Activated T-cell treated with anti-CD3 and anti-CD28 coated beads, Interleukin-2, amount 50 U/mL, for 48 hours (primary cell): ENCODE measurements at places on chromosomes 2 and 18.

- no peak for DNase-seq
Measured at GRCh38 chr2:216426938-216427337, 14.7 kb downstream of the SMARCAL1 start.

GRCh38 chr2:38409156-38410102, 32.4 kb upstream of the ATL2 start:
- DNase-seq, result no peak

- DNase-seq, result no peak
Measured at GRCh38 chr2:232350804-232351685, 27.5 kb upstream of the ALPP start.

DNA sequence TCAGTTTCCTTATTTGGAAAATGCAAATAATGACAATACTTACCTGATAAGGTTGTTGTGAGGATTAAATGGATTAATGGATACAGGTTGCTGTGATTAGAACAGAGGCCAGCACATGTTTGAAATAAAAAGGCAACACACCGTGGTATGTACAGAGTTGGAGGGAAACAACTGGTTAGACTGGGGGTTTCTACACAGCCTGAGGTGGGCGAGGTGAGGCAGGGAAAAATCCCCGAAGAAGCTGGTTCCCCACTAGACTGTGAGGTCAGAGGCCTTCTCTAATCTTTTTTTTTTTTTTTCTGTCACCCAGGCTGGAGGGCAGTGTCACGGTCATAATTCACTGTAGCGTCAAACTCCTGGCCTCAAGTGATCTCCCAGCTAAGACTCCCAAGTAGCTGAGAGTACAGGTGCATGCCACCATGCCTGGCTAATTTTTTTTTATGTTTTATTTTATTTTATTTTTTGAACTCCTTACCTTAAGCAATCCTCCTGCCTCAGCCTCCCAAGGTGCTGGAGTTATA, 1.2 kb upstream of the E2F6 start:
- no peak for DNase-seq

DNA sequence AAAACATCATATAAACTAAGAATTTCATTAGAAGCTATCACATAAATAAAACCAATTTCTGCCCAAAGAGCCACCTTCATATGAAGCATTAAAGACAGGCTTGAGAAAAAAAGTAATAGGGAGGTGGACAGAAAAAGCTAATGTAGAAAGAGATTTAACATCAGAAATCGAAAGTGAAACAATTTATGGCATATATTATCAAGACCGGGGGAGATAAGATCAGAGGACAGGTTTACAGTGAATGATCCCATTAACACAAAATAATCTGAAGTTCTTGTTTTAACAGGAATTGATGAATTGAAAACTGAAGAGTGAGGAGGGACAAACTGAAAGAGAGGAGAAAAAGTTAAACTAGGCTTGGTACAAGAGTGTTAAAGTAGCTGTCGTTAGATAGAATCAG, 786.3 kb upstream of the FSHR start:
- no peak for DNase-seq

GRCh38 chr18:27709344-27709743, 467.6 kb downstream of the CDH2 start:
- no peak for DNase-seq

DNA sequence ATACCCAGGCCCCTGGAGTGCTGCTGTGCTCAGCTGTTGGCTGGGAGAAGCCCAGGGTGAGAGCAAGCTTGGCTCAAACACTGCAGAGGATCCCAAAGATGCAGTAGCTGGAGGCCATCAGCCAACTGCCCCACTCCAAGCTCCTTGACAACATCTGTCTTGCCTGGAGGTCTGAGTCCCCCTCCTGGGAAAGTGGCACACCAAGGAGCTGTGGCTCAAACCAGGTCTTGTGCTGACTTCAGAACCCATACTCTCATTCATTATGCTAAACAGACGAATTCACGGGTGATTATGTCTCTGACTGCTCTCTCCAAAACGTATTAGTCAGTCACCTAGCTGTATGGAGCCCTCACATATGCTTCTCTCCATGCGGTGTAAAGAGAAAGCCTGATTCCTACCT, 206.1 kb downstream of the TTC32 start:
- DNase-seq, result no peak

DNA sequence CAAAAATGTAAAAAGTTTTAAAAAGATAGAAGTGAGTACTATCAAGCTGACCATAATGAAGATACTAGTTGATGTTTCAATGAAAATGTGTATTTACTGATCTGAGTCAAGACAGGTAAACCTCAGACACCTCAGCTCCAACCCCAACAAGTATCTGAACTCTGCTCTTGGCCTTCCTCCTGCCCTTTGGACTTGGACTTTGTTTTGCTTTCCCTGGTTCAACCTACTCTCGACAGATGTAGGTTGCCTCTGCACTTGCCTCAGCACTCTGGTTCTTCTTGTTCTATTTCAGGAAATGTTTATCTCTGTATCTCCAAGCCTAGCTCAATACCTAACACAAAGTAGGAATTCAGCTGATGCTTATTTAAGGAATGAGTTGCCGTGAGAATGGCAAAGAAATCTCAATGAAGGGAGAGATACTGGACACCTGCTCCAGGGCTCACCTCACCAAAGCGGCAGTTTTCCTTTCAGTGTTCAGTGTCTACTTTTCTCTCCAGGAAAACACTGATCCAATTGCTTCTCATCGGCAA, 248.8 kb upstream of the CTAGE1 start:
- DNase-seq, result no peak

- no peak for DNase-seq
Measured at GRCh38 chr18:79815657-79816056, 17.9 kb downstream of the KCNG2 start.

- DNase-seq, result no peak
Measured at GRCh38 chr2:133568172-133568571, at the start of gene NCKAP5. Gene NCKAP5, minus strand, starts transcription at chr2:133568463. Its CDS starts 50,937 bp downstream, at chr2:133517526.

DNA sequence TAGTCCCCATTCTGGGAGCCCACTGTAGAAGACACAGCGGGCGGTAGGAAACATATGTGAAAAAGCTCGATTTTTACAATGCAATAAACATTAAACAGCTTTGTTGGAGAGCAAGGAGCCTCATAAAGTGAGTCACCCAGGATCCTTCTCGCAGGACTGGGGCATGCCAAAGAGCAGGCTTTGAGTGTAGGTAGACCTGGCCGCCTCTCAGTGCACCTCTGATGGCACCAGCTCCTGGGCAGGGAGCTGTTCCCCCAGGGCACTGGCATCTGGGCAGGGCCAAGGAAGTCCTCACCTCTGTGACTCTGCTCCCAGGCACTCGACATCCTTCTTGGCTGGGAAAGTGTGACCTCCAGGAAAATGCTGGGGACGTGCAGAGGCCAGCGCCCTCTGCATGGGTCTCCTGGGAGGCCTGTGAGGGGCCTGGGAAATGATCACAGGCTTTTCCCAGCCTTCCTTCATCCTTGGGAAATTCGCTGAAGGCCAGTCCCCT, 94.2 kb downstream of the POLR1A start:
- no peak for DNase-seq

- DNase-seq, result no peak
Measured at GRCh38 chr18:27004056-27004829, 138.7 kb upstream of the AQP4 start.

GRCh38 chr2:100554798-100555407, 7.9 kb upstream of the PDCL3 start:
- DNase-seq, result peak; percentile 64

DNA sequence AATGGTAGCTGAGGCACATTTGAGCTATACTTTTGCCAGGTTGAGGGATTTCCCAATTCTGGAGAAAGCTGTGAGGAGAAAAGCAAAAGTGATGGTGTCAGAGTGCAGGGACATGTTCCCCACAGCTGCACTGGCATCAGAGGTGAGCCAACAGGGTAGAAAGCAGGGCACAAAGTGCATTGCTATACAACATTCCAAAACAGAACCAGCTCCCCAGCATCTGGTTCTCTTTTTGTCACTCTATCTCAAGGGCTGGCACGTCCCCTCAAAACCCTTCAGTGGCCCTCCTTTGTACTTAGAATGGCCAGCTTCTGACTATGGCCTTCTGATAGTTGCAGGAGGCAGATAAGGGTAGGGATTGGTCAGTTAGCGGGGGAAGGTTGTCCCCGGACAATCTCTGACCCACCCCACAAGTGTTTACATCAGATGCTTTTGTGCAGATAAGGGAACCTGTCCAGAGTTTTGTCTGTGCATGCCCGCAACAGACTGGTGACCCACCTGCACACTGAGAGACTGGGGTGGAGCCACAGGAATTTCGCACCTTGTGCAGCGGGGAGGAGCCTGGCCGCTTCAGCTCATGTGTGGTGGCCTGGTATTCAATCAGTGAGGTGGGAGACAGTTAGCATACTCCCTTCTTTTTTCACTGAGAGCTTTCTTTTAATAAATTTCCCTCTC, 31.0 kb upstream of the TMEM17 start:
- no peak for DNase-seq

DNA sequence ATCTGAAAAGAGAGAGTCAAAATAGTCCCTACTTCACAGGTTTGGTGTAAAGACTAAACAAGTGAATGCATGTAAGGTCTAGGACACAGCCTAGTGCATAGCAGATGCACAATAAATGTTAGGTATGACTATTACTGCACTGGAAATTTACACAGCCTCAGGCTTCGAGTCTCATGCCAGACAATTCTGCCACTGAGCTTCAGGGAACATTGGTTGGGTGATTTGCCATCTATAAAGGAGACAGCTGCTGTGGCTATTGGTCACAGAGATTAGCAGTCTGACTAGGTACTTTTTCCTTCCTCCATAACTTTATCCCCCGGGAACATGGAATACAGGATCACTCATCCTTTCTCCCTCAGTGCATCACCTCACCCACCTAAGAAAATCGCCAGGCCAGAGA, 89.2 kb downstream of the FAM124B start:
- DNase-seq, result no peak

DNA sequence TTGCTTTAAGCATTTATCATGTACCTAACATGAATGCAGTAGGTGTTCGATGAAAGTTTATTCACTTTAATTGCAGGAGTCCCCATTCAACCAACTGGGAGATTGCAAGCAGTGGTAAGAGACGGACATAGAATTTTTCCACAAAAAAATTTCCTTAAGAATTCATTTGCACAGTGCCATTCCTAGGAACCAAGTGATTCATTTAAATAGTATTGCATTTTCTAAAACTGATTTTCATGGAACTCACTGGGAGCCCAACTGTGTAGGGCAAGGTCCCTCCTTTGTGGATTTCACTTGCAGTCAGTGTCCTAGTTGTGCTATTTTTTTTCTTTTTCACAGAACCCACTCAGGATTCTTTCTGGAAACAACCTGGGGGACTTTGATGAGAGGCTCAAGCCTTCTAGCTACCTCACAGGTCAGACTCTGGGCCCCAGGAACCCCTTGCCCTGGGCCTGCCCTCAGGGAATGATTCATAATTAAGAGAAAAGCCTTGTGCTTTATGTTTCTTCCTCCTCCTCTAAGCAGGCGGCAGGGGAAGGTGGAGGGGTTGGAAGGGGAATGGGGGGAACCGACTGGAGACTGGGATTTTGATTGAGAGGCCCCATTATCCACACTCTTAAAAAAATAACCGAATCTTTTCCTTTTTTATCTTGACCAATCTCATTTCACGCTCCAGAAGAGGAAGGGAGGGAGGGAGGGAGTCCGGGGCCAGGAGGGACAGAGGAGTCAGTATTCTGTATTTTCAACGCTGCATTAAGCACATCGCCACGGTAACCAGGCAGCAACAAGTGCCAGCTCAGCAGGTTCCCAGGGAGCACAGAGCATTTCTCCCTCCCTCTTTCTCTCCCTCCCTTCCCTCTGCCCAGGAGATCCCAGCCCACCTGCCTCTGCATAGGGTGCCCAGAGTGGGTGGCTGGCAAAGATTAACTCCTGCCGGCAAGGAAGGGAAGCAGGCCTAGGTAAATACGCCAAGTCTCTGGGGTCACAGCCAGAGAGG, 51.8 kb downstream of the PSD4 start:
- no peak for DNase-seq

DNA sequence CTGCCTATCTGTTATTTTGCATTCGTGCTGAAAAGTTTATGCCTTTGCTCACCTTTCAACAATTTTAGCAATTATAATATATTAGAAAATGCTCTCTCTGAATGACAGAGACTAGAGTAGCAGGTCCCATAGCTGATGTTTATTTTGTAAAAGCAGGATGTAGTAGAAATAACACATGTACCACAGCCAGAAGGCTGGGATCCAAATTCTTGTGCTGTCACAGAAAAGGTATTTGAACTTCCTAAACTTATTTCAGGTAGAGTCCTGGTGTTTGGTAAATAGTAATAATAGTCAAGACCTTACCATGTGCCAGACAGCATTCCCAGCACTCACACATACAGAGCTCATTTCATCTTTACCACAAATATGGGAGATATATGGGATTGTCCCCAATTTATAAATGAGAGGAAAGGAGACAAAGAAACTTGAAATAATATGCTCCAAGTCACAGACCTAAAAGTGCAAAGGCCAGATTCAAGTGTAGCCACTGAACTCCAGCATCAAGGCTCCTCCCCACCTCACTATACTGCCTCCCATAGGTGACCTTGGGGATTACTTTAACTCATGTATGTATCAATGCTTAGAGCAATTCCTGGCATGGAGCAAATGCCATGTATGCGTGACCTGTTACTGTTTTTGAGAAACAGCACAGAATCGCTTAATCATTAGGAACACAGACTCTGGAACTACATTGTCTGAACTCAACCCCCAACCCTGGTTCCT, 284.7 kb upstream of the RAB12 start:
- DNase-seq, result no peak

DNA sequence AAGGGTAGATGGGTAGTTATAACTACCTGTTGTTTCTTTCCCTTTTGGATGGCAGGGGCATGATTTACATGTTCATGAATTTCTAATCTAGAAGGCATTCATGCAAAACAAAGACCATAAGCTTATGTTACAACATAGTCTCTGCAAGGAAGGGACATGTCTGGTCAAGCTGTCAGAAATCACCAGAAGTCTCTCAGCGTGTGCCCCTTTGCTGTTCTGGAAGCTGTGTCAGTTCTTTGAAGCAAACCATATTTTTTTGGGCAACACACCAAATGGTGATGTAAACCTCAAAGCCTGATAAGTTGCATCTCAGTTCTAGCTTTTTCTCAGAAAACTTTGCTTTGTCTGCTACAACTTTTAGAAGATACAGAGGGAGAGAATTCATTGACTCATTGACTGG, 173.5 kb upstream of the CTAGE1 start:
- DNase-seq, result no peak

DNA sequence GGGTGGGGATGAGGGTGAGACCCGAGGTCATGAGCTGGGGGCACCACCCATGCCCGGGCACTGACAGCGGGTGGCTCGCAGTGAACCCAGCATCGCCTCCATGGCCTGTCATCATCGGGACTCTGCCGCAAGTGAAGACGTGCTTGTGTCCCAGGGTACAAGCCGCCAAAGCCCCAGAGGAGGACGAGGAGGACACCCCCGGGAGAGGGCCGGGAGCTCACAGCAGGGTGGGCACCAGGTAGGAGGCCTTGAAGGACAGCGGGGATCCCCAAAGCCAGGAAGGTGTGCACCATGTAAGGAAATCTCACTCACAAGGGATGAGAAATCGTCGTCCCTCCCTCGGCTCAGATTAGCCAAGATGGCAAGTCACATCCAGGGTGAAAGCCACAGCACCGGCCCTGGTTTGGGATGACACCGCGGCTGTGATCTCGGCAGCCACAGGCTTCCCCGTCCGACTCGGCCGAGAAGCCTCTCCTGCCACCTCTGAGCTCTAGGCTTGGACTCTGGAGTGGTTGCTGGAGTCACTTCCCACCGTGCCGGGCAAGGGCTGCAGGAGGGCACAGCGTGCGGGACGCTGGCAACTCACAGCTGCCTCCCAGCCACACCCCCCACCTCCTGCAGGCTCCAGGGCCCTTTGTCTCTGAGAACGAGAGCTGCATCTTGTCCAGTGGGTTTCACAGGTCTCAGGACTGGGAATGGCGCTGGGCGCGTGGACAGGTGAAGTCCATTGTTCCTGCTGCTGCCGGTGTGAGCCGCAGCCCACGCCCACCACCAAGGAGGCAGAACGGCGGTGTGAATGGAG, 81.6 kb upstream of the CTDP1 start:
- DNase-seq, result no peak

- no peak for DNase-seq
Measured at GRCh38 chr18:1653873-1654272, 749.2 kb downstream of the ADCYAP1 start.
